ENCODE measurements at places on chromosomes 5 and 9. TPM values are rescaled to one million over a fixed set of nuclear protein-coding genes. Genes with fewer than 3 reads are reported as not detected.

The PKD2L2 gene
- total RNA-seq = not detected

The SLC46A2 gene
- not detected for total RNA-seq

The TMOD1 gene
- not detected for total RNA-seq

The ANKDD1B gene
- not detected for total RNA-seq

The MEIKIN gene
- total RNA-seq = not detected

The SPINK14 gene
- not detected for total RNA-seq

The PCDHA9 gene
- under 0.01 TPM for total RNA-seq

The SHC3 gene
- 15.3 TPM for total RNA-seq

The RLN1 gene
- not detected for total RNA-seq

The RNF44 gene
- total RNA-seq = 6.1 TPM

The ADAMTS19 gene
- 32.2 TPM for total RNA-seq

The CCIN gene
- 0.22 TPM for total RNA-seq

The NMUR2 gene
- under 0.01 TPM for total RNA-seq

The TMC1 gene
- total RNA-seq = 0.86 TPM

The PROP1 gene
- not detected for total RNA-seq

The PCDHA6 gene
- total RNA-seq = 0.44 TPM

The AQP3 gene
- 5.9 TPM for total RNA-seq

The SHISAL2B gene
- not detected for total RNA-seq

The HSPB3 gene
- total RNA-seq = 1.0 TPM

The C8G gene
- not detected for total RNA-seq

The SPATA31E1 gene
- total RNA-seq = not detected

The CDX1 gene
- total RNA-seq = 0.57 TPM

The IL33 gene
- total RNA-seq = 175 TPM

The SPOCK1 gene
- 77.5 TPM for total RNA-seq

The TGFBR1 gene
- 136 TPM for total RNA-seq

The MYMK gene
- not detected for total RNA-seq

The UQCRQ gene
- 62.1 TPM for total RNA-seq

The WDR38 gene
- not detected for total RNA-seq

The GOLM1 gene
- total RNA-seq = 30.2 TPM

The OTULINL gene
- total RNA-seq = 0.66 TPM

The FYB1 gene
- total RNA-seq = not detected

The PRLR gene
- total RNA-seq = 0.22 TPM

The PCDHGA12 gene
- total RNA-seq = 30.0 TPM

The NPDC1 gene
- total RNA-seq = 21.0 TPM

The SOWAHA gene
- total RNA-seq = not detected

The ZNF462 gene
- total RNA-seq = 13.6 TPM

The PCDHB15 gene
- total RNA-seq = 0.14 TPM

The ADGRD2 gene
- total RNA-seq = not detected

The SLC34A1 gene
- not detected for total RNA-seq

The SEMA4D gene
- total RNA-seq = not detected
